Activated CD4-positive, alpha-beta T cell treated with anti-CD3 and anti-CD28 coated beads, Interleukin-2, amount 10 ng/mL, durations not matched to agents 24 days and 14 days (primary cell): ENCODE measurements at places on chromosomes 3 and 15. TPM values are rescaled to one million over a fixed set of nuclear protein-coding genes. Genes with fewer than 3 reads are reported as not detected.
A peak's percentile ranks its signal among the peaks of the same experiment; 100 is the strongest.

DNA sequence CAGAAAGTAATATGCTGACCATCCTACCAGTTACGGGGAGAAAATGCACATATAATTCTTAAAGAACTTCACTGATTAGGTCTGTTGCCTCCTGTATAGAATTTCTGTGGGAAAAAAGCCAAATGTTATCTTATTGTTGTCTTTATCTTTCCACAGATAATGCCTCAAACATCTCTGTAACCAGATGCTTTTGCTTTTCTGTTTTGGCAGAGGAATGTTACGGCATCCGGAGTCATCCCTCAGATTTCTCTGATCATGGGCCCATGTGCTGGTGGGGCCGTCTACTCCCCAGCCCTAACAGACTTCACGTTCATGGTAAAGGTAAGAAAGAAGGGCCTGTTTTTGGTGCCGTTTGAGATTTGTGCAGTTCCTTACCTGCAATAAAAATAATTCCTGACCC is 33.5 kb downstream of the PCCB start:
- DNase-seq: no peak

- peak; percentile 87 for DNase-seq
Measured at GRCh38 chr3:14791343-14791945, 27.3 kb upstream of the FGD5 start.

- peak; percentile 82 for DNase-seq
Measured at GRCh38 chr3:56921573-56922453, 120.1 kb upstream of the ARHGEF3 start.

DNA sequence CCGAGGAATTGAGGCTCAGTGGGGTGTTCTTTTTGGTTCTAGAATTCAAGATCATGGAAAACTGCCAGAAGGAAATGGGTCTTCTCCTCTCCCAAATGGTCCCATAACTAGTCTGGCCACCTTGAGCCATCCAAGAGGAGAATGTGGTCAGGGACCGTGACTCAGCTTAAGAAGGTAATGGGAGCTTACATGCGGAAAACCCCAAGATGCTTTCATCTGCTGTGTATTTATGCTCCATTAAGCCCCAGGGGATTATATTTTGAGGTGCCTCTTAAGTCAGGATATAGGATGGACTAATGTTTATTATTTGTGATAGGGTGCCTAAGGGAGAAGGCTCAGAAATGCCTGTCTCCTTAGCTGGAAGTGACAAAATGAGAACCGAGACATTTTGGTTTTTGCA is 39.2 kb upstream of the DLG1 start:
- DNase-seq: no peak

GRCh38 chr3:36362216-36362615 is 18.1 kb upstream of the STAC start:
- DNase-seq: no peak

GRCh38 chr3:156416846-156417558 is 137.9 kb downstream of the SSR3 start:
- DNase-seq: no peak

- no peak for DNase-seq
Measured at GRCh38 chr15:38509152-38509551, 55.2 kb downstream of the FAM98B start.

DNA sequence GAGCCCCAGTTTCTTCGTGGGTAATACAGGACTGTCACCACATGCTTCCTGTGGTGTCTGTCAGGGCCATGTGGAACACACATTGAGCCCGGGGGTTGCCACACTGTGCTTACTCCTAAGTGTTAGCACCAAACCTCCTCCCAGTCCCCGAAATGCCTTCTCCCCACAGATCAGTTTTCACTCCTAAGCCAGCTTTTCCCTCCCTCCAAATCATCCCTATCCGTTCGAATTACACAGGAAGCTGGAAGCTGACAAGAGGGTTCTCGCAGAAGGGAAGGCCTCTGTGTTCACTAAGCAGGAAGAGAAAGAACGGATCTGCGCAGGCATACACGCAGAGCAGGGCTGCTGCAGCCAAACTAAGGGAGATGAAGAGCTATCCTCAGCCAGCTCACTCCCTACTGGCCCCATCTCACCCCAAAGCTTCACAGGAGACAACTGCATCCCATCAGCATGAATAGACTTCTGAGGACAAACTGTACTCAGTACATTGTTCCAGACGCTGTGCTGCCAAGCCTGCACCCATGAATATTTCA is 32.3 kb downstream of the XXYLT1 start:
- DNase-seq: no peak

GRCh38 chr3:146268535-146269219 is 17.8 kb upstream of the PLSCR4 start:
- DNase-seq: no peak

DNA sequence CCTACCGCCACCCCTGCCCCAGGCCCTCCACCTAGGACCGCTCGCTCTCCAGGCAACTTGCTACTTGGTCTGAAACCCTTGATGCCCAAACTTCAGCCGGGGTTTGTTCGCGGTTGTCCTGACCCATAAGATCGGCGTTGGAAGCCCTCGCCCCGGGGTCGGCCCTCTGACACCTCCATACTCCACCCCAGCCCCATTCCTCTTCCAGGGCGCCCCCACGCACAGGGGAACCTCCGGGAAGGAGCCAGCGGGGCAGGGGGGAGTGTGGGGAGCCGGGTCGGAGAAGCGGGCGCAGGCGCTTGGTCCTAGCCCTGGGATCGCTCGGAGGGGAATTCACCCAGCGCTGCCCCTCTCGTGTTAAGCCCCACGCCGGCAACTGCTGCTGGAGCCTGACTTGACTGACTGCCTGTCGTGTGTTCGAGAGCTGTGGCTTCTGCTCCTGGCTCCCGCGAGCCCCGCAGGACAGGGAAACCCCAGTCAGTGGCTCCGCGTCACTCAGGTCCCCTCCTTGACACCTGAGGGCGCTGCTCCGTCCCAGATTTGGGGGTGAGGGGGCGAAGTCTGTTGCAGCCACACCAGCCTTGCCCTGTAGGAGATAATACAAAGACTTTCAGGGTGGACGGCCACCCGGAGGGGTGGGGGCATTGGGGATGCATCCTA is 675 bp downstream of the RYR3 start:
- DNase-seq: no peak

DNA sequence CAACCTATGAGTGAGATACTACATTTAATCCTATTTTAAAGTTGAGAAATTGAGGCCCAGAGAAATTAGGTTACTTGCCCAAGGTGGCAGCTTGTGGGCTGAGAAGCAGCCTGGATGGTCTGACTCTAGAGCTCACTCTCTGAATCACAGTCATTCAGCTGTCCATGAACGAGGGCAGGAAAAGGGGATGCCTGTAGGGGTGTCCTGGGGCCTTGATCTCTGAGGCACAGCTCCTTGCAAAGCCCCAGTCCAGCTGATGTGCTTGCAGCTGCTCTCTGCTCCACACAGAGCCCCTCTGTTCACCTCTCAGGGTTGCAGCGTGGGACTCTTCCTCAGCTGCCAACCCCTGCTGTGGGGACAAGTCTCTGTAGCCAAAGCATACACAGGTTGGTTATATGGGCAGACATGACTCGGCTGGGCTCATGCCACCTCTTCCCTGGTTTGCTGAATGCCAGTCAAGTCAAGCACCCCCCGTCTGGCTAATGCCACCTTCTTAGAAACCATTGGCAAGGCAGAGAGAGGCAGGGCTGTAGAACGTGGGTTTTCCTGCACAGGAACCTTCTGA is 56.8 kb downstream of the GASK1A start:
- no peak for DNase-seq

- DNase-seq: no peak
Measured at GRCh38 chr3:126394179-126394976, at the start of gene CFAP100. TSS of gene CFAP100 (plus strand) at chr3:126394909. CDS start at chr3:126396001, 1,092 bp downstream.

- no peak for DNase-seq
Measured at GRCh38 chr3:111241960-111242359, 170.3 kb downstream of the NECTIN3 start.

DNA sequence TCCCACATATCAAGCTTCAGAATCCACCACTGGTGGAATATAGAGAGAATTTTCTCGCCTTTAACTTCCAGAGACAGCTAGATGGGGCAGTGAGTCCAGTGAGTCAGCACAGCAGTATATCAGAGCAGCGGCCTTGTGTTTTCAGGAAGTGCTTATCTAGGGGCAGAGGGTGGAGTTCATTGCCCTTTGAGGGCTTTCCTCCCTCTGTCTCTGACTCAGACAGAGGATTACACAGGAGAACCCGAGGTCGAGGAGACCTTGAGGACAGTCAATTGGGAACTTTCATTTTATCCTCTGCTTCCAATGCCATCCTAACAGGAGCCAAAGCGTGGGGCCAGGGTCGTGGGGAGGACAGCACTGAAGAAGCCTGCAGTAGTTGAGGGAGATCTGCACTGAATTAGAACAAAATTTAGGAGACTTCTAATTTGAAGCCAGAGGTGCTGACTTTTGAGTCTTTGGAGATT is 109.6 kb upstream of the UMPS start:
- DNase-seq: peak; percentile 74

- DNase-seq: peak; percentile 91
Measured at GRCh38 chr3:160413613-160414248, 14.3 kb downstream of the SMC4 start.

GRCh38 chr3:23928524-23928923 is 11.6 kb downstream of the RPL15 start:
- DNase-seq: no peak

DNA sequence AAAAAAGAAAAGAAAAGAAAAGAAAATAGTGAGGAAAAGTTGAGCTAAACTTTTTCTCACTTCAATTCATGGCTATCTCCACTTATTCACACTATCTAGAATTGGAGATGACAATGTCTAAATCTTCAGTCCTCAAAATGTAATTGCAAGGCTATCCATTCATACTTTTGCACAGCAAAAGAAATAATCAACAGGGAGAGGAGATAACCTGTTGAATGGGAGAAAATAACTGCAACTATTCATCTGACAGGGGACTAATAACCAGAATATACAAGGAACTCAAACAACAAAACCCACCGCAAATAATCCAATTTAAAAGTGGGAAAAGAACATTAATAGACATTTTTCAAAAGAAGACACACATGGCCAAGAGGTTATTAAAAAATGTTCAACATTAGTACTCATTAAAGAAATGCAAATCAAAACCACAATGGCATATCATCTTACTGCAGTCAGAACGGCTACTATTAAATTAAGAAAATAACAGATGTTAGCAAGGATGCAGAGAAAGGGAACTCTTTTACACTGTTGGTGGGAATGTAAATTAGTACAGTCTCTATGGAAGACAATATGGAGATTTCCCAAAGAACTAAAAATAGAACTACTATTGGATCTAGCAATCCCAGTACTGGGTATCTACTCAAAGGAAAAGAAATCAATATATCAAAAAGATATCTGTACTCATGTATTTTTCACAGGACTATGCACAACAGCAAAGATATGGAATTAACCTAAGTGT is 73.5 kb upstream of the PPIB start:
- no peak for DNase-seq

GRCh38 chr3:141331377-141332318 is 36.7 kb upstream of the ZBTB38 start:
- no peak for DNase-seq

- no peak for DNase-seq
Measured at GRCh38 chr3:172987273-172987672, 153.8 kb downstream of the SPATA16 start.

GRCh38 chr3:147702509-147702908 is 293.3 kb downstream of the ZIC1 start:
- DNase-seq: no peak

- no peak for DNase-seq
Measured at GRCh38 chr3:85796140-85796539, 837.4 kb downstream of the CADM2 start.

DNA sequence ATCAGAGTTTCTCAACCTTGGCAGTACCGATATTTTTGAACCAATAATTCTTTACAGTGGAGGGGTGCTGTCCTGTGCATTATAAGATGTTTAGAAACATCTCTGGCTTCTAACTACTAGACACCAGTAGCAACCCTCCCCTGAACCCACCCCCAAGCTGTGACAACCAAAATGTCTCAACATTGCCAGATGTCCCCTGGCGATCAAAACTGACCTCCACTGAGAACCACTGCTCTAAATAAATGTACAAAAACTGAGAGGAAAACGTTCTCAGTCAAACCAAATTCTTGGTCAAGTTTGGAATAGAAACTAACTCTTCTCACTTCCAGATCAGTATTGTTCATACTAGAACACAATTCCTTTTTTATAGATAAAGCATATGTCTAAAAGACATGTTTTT is 58.5 kb downstream of the GPR160 start:
- DNase-seq: no peak

- peak; percentile 72 for DNase-seq
Measured at GRCh38 chr3:105829229-105829628, 39.6 kb downstream of the CBLB start.

DNA sequence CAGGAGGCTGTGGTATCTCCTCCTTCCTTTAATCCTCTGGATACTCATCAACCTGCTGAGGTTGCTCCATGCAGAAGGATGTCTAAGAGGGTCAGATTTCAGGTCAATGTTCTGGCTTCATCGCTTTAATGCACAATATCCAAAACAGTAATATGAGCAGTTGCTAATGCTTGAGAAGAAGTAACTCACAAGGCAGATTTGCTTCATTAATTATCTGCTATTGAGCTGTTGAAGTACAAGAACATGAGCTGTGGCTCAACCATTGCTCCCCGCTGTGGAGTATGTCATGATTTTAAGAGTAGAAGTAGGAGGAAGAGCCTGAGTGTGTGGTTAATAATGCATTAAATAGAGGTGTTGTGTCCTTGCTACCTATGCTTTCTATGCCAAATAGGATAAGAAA is 1412.9 kb upstream of the ALCAM start:
- no peak for DNase-seq

DNA sequence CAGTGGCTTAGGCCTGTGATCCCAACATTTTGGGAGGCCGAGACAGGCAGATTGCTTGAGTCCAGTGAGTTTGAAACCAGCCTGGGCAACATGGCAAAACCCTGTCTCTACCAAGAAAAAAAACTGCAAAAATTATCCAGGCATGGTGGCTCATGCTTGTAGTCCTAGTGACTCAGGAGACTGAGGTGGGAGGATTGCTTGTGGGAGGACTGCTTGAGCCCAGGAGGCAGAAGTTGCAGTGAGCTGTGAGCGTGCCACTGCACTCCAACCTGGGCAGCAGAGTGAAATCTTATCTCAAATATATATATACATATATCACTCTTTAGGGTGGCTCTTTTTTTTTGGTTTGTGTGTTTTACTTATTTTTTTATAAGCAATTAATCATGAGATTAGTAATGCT is 83.7 kb upstream of the WDR72 start:
- no peak for DNase-seq

The FETUB gene
- not detected in 2 replicates for total RNA-seq

The ABCF3 gene
- total RNA-seq: 66.9 and 67.6 TPM in 2 replicates

The LDHAL6B gene
- not detected in 2 replicates for total RNA-seq

The PEAK1 gene
- 25.9 and 28.2 TPM in 2 replicates for total RNA-seq

The THSD4 gene
- not detected in 2 replicates for total RNA-seq

The RTF1 gene
- total RNA-seq: 36.6 and 38.1 TPM in 2 replicates

The RAD51 gene
- 67.5 and 70.3 TPM in 2 replicates for total RNA-seq

The MKRN2OS gene
- total RNA-seq: not detected in 2 replicates

The TGM5 gene
- 0.07 TPM in 1 of 2 replicates, not detected in the other for total RNA-seq

The ZIC4 gene
- total RNA-seq: not detected in 2 replicates
